ENCODE measurements at places on chromosomes 7 and 10.
A peak's percentile ranks its signal among the peaks of the same experiment; 100 is the strongest.

DNA sequence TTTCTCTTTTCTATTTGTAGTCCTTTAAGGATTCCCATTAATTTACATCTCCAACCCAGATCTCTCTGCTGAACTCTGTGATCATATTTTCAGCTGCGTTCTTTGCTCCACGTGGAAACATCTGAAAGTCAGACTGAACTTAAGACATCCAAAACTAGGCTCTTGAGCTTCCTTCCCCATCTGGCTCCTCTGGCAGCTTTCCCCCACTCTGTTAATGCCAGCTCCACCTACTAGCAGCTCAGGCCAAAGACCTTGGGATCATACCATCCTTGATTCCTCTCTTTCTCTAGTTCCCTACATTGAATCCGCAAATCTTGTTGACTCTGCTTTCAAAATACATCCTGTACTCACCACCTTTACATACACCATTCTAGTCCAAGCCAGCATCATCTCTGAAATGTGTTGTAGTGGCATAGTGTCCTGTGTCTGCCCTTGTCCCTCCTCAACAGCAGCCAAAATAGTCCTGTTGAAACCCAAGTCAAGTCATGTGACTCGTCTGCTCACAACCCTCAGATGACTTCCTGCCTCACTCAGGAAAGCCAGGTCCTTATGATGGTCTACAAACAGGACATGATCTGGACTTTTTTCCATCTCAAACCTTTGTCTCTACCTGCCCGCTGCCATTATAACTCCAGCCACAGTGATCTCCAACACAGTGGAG is 7.0 kb downstream of the REEP3 start:
- DNase-seq: no peak

- no peak for DNase-seq
Measured at GRCh38 chr10:22690614-22691431, 23.6 kb downstream of the PIP4K2A start.

DNA sequence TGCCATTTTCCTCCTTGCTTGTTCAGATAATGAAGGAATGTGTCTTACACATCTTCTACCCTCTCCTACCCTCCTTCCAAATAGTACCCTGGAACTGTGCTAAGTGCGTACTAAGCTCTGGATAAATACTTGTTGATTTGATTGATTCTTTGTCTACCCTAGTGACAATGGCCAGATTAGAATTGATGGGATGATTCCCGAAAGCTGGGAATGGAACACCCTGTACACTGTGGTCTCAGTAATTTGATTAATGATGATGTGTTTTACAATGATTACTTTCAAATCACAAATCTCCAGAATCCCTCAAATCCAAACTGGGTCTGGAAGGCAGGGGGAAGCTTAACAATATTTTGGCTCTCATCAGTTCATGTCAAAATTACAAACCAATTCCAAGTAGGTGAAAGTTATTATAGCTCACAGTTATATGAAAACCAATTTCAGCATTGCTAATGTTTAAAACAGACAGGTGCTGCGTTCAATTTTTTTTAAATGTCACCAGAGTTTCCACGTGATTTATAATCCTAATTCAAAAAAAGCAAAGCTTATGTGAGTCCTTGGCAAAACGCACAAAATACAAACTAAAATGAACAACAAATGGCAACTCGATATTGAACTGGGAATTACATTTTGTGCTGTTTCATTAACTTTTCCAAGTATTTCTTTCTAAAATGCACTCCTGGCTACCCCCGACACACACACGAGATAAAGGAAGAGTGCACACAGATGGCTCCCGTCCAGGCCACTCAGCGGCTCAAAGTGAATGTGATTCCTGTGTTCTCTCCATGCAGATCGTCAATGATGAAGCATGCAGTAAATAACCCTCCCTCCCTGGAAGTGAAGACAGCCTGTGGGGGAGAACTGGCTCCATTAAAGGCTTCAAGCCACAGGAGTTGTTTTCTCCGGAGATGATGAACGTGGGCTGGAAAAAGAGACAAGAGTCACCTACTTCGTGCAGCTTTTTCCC is 21.7 kb upstream of the ADRB1 start:
- peak; percentile 36 for DNase-seq

GRCh38 chr7:4797858-4798705 is 22.7 kb downstream of the AP5Z1 start:
- DNase-seq: peak; percentile 77

GRCh38 chr7:77293046-77293445 is 93.4 kb upstream of the FGL2 start:
- no peak for DNase-seq

- no peak for DNase-seq
Measured at GRCh38 chr7:155344270-155344617, 46.6 kb downstream of the INSIG1 start.

DNA sequence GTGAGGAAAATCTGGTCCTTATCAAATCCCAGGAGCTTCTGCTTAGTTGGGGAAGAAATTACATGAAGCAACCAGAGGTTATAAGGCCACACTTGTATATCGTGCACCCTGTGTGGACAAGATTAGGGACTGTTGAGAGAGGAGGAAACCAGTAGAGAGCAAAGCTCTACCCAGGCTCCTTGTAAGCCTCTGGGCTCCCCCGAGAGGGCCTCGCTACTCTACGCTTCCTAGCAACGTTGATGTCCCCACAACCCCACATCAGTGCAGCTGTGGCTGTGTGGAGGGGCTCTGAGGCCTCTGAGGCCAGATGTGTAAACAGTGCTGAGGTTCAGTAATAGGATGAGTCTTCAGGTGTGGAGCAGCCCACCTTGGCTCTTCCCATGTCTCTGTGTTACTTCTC is 16.0 kb downstream of the HIF1AN start:
- no peak for DNase-seq

- no peak for DNase-seq
Measured at GRCh38 chr7:102129636-102130370, 156.9 kb upstream of the SH2B2 start.

DNA sequence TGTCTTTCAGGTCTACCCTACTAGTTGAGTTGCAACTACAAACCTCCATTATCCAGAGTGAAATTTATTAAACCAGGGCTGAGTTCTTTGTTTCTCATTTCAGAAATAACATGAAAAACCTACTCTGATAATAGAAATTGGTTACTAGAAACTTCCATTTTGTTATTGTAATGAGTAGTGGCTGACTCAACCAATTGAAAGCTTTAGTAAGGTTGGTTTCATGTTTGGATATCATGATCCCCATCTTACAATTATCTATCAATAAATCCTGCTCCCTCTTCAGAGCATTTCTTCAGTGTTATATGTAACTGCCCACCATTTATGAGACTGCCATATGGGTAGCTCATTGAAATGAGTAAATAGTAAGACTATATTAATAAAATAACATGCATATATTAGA is 16.9 kb downstream of the MDFIC start:
- DNase-seq: no peak

- no peak for DNase-seq
Measured at GRCh38 chr7:15330943-15331342, 230.9 kb downstream of the AGMO start.

- DNase-seq: no peak
Measured at GRCh38 chr10:51112013-51112412, 37.7 kb downstream of the PRKG1 start.

DNA sequence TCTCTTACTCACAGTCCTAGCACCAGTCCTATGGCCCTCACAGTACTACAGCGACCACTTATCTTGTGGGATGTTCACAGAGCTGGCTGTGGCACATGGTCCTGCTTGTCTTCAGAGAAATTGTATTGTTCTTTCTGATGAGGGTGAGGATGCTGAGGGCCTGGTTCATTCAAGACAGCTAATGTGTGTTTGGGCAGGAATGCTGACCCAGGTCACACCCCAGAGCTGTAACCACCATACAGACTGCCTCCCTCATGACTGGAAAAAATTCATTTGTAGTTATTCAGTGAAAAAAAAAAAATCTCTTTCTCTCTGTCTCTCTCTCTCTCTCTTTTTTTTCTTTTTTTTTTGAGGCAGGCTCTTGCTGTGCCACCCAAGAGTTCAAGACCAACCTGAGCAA is 83.5 kb downstream of the KLF6 start:
- DNase-seq: peak; percentile 18

DNA sequence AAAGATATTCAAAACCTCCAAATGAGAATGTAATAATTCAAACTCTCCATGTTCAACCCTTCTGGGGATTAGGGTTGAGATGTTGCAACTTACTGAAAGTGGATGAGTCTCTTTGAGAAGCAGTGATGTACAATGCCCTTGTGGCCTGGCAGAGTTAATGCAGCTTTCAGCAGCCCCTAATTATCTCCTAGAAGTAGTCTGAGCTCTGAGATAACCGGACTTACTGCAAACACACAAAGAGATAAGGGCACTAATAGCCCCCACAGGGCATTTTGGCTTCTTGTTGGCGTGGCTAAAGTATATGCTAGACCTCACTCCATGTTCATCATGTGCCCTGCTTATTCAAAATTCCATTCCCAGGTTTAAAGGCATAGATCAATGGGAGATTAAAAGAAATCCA is 404.7 kb downstream of the NEBL start:
- DNase-seq: no peak

DNA sequence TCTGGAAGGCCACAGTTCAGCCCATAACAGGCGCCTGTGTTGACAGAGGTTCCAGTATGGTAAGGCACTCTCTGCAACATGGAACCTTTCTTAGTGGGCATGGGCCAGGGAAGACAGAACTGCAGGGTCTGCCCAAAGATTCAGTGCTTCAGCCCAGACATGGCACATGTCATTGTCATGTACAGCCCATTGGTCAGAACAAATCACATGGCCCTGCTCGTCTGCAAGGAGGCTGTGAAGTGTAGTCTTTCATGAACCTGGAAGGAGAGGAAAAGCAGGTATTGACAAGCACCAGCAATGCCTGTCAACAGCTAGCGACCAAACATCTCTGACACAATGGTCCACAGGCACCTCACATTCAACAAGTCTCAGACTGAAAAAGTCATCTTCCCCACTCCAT is 30.4 kb upstream of the CHCHD3 start:
- DNase-seq: no peak

GRCh38 chr7:101597941-101598340 is 31.2 kb downstream of the MYL10 start:
- no peak for DNase-seq

DNA sequence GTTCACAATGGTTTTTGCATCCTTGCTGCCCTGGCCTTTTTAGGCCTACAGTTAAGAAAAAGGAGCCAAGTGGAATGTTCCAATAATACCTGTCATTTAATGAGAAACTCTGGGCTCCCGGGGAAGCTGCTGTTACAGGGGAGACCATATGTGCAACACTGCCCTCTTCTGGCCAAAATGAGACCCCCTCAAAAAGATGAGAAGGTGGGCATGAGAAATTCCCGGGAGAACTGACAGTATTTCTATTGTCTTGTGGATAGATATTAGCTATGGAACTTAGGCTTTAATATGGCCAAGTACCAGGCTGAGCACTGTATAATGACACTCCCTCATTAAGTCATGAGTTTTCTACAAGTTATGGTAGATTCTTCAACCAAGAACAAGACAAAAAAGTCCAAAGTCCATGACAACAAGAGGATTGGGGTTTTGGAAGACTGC is 99.4 kb downstream of the CCDC3 start:
- peak; percentile 70 for DNase-seq

DNA sequence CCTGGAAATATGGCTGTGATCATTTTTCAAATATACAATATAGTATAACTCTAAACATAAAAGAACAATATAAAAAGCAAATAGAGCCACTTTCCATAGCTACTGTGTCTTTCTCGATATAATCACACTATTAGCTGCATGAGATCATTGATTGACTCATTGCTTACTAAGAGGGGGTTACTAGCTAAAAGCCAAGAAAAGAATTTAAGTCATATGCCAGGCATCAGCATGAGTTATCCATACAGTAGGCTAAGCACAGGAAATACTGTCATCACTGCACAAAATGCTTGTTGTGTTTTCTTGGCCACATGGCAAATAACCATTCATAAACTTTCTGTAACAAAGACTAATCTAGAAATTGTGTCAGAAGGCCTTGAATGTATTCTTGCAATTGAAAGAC is 18.8 kb upstream of the ABCB5 start:
- peak; percentile 59 for DNase-seq

DNA sequence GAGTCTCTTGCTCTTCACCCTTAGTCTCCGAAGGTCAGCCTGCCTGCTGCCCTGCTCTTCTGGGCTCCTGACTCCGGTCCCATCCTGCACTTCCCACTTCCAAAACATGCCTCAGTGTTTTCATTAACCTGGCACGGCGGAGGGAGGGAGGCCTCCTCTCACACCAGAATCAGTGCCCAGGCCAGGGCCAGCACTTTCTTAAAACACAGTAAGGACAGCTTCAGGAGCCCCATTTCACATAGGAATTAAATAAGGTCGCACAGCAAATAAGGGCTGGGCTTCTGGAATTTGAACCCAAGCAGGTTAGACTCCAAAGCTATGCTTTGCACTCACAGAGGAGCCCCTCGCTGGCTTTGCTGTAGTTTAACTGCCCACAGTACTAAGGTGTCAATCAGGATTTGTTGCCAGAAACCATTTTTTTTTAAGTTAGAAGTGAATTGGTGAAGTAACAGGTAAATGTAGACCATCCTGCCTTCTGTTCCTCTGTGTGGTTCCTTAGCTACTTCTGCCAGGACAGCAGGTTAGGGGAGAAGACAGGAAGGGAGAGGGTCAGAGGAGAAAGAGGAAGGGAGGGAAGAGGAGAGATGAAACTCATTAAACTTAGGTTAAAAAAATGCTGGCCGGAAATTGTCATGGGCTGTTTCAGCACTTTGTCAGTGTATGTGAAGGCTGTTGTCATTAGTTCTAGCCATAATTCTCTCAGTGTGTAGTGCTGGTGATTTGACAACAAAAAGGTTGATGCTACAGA is 1.1 kb downstream of the RASSF4 start:
- DNase-seq: no peak

GRCh38 chr10:78178940-78179339 is 145.3 kb downstream of the RPS24 start:
- peak; percentile 43 for DNase-seq

- peak; percentile 89 for DNase-seq
Measured at GRCh38 chr7:7566651-7567611, at the start of gene MIOS. TSS of gene MIOS (plus strand) at chr7:7566884. CDS start at chr7:7572476, 5,592 bp downstream.

GRCh38 chr7:22348379-22348778 is 8.6 kb downstream of the RAPGEF5 start:
- no peak for DNase-seq

- no peak for DNase-seq
Measured at GRCh38 chr7:32071466-32072091, 1.4 kb upstream of the PDE1C start.

DNA sequence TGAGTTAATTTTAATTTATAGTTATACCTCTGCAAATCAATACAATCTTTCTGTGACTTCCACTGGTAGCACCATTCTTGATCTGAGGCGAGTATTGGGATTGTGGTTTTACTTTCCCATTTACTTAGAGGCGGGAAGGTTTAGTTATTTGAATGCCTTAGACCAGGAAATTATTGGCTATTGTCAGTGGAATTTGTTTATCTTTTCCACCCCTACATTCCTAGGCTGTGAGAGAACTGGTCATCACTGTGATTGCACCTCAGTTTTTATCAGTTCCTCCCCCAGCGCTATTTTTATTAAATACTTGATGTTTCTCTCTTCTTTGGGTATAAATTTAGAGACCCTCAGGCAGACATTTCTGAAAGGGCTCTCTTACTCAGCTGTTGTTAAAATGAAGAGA is 29.9 kb downstream of the CDK14 start:
- DNase-seq: peak; percentile 36
